ENCODE measurements at places on chromosomes 3 and 15.

DNA sequence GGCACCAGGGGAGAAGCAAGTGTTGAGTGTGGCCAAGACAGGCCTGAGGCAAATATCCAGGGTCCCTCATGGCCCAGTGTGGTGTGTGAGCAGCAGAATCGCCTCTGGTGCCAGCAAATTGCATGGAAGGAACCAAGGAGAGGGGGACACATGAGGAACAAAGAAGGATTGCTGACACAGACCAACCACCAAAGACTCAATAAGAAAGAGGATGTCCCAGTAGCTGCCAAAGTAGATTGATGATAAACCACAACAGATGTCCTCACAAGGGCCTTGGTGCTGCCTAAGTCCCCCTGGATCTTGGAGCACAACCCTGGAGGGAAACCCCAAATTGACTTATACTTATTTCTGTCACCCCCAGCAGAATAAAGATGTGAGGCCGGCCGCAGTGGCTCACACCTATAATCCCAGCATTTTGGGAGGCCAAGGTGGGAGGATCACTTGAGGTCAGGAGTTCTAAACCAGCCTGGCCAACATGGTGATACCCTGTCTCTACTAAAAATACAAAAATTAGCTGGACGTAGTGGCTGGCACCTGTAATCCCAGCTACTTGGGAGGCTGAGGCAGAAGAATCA is 10.6 kb downstream of the SRGAP3 start:
- DNase-seq = no peak

DNA sequence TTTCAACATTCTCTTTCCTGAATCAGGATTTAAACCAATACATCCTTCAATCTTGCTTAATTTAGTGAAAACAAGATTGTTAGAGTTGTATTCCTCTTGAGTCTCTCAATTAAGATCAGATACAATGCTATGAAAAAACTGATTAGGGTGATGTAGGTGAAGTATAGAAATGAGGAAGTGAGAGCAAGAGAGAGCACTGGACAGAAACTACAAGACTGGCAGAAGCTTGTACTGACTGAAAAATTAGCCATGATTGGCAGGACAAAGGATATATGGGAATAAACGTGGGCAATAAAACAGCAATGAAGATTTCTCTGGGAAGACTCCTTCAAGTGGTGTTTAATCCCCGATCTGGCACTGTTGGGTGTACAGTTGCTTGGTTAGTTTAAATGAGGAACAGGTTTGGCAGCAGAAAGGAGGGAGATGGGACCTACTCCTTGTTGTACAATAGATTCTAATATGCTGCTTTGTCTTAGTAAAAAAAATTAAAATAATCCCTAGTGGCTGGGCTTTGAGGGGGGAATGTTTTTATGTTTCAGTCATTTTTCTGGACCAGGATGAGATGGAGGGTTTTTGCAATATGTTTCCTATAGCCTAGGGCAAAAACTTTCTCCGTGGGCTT is 252.7 kb downstream of the SLC9A9 start:
- no peak for DNase-seq

- DNase-seq = no peak
Measured at GRCh38 chr3:186967686-186968085, 37.4 kb downstream of the ST6GAL1 start.

GRCh38 chr3:32254268-32254667 is 15.8 kb downstream of the CMTM8 start:
- no peak for DNase-seq

DNA sequence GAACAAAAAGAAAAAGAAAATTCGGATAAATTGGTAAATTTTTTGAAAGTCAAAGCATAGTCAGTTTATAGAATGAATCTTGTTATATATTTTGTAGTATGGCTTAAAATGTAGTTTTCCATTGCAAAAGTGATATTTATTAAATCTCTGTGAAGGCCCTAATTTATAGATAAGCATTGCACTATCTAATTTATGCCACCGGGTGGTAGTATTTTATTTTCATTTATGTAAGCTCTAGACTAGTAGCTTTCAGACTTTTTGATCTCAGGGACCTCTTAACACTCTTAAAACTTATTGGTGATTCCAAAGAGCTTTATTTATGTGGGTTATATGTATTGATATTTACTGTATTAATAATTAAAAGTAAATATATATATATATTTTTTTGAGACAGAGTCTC is 133.9 kb upstream of the LRRFIP2 start:
- DNase-seq = no peak

GRCh38 chr3:100083209-100083608 is 31.1 kb downstream of the FILIP1L start:
- no peak for DNase-seq

GRCh38 chr15:57607570-57608000 is 15.9 kb downstream of the MYZAP start:
- DNase-seq = no peak

DNA sequence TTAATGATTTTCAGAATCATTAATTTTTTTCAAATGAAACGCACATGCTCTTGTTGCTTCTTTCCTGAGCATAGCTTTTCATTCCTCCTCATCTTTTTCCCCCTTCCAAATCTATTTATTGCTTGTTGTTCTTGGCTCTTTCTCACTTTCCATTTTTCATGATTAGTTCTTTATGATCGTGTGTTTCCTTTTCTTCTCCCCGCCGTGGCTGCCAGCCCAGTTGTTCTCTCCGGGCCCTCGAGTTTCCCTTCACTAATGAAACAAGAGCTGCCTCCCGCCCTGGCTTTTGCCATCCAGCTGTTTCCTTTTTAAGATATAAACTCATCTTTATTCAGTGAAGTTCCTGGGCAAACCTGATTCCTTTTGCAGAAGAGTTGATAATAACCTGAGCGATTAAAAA is 170.2 kb upstream of the NR2F2 start:
- DNase-seq = no peak

DNA sequence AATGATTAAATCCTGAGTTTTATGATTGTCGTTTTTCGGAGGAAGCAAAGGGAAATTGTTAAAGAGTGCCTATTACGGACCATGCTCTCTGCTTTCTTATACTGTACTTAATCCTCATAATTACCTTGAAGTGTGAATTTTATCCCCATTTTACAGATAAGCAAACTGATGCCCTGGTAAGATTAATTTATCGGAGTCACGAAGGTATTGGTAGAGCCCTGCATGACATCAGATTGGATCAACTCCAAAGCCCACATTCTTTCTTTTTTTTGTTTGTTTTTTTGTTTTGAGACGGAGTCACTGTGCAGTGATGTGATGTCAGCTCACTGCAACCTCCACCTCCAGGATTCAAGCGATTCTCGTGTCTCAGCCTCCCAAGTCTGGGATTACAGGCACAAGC is 1.6 kb upstream of the GNB4 start:
- no peak for DNase-seq

- DNase-seq = no peak
Measured at GRCh38 chr3:126999383-126999782, 16.5 kb downstream of the PLXNA1 start.

- no peak for DNase-seq
Measured at GRCh38 chr15:57922776-57923175, 142.7 kb downstream of the ALDH1A2 start.

DNA sequence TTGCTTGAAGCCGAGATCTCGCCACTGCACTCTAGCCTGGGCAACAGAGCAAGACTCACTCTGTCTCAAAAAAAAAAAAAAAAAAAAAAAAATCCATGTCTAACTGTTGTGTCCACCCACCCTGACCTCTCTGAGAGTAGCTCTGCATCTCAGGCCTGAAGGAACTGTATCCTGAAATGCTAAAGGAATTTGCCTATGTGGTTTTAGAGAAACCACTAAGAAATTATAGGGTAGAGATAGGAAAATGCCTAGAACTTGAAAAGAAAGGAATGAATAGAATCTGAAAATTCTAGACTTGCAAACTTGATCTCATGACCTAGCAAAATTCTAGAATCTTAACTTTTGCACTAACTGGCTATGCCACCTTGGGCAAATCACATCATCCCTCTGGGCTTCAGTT is 217.5 kb upstream of the ROPN1 start:
- DNase-seq = no peak

DNA sequence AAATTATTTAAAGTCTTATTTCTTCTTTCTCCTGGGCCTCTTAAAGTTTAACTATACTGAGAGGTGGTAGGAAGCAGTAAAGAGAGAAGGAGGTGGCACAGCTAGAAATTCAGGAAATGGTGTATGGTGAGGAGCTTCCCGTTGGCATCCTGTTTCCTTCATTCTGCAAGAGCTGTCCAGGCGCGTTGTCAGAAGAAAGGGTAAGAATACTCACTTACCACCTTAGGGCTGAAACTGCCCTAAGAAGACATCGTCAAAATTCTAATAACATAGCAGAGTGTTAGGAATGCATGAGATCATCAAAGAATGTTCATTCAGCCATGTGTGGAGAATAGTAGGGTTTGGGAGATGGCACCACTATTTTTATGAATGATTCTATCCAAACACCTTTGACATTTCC is 699.6 kb downstream of the MCTP2 start:
- DNase-seq = no peak

- DNase-seq = no peak
Measured at GRCh38 chr3:119555309-119555735, 4.1 kb downstream of the CD80 start.

GRCh38 chr3:108388136-108389132 is 92.1 kb downstream of the HHLA2 start:
- no peak for DNase-seq

- no peak for DNase-seq
Measured at GRCh38 chr3:149612456-149612855, 45.4 kb downstream of the WWTR1 start.

DNA sequence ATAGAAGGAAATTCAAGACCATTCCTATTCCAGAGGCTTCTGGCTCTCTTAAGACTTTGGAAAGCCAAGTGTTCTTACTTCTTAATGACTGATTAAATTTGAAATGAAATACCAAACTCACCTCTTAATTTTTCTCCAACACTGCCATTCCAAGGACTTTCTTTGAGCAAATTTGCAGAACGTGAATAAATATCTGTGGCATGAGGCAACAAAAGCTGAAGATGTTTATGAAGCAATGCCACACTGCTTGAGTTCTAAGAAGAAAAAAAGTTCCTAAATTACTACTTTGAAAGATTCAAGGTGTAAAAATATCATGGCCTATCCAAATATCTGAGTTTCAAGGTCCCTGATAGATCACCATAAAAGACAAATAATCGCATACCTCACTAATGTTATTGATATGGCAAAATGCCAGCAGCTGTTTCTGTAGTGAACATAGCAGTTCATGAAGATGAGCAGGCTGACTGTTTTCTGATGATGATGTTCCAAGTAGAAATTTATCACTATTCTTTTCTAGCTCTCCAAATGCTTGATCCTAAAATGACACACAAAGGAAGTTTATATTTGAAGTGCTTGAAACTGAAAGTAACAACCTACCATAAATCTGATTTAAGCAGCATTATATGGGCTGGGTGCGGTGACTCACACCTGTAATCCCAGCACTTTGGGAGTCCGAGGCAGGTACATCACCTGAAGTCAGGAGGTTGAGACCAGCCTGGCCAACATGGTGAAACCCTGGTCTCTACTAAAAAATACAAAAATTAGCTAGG is 104.4 kb downstream of the HERC1 start:
- DNase-seq = peak; percentile 3

DNA sequence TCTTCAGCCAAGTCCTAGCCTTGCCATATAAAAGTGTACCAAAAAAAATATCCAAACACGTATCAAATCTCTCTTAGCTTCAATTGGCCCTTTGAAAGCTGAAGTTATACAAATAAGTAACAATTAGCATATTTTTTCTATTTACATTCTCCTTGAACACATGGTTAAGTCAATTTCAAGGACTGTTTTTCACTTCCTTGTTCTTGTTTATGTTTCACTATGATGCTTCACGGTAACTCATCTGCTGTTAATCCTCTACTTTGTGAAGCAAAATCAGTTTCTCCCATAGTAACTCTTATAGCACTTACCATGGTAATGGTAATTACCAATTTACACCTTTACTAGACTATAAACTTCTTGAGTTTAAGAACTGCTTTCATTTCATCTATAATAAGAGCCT is 10.6 kb upstream of the SPRED1 start:
- DNase-seq = no peak

GRCh38 chr15:94041746-94042145 is 189.6 kb upstream of the MCTP2 start:
- DNase-seq = no peak

DNA sequence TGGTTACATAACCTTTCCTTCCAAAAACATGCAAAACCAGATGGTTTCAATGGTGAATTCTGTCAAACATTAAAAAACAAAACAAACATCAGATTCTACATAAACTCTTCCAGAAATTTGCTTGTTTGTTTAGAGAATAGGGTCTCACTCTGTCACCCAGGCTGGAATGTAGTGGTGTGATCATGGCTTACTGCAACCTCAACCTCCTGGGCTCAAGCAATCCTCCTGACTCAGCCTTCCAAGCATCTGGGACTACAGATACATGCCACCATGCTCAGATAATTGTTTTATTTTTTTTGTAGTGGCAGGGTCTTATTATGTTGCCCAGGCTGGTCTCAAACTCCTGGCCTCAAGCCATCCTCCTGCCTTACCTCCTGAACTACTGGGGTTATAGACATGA is 36.1 kb downstream of the FBXL2 start:
- no peak for DNase-seq

DNA sequence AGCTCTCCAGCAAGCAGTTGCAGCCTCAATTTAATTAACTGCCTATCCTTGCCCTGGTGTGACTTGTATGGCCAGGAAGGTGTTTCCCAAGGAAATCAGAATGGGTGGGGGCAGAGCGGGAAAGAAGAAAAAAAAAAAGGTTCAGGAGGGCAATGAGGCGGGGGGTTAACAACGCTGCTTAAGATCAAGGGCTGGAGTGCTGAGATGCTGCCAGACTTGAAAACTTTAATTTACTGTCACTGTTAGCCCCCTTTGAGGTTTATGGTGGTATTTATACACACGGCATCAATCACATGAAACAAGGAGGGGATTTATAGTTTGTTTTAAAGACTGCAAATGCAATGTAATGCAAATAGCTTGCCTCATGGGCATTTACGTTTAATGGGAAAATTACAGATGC is 319.4 kb upstream of the NR2F2 start:
- no peak for DNase-seq

DNA sequence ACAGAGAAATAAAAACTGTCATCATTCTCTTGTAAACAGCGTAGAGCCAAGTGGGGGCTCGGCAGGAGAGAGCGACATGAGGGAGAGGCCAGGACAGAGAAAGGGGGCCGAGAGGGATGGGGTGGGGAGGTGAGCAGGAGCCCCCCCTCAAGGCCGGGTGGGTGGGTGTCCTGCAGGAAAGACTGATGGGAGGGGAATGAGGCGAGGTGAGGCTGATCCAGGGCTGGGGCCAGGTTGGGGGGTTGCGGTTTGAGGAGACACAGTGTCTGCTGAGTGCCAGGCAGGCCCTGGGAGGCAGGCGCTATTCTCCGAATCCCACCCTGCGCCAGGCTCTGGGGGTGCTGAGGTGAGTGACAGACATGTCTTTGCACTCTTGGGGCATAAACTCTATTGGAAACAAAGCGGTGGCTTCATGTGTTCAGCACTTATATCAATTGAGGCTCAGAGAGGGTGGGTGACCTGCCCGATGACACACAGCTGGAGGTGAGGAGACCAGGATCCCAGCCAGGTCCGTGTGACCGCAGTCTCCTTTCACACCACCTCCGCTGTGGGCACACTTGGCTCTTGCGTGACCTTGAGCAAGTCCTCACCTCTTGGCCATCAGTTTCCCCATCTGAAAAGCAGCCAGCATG is 19.6 kb upstream of the CSPG4 start:
- DNase-seq = no peak

All from activated T-helper 9 cell treated with anti-CD3 and anti-CD28 coated beads, Interleukin-2, amount 50 U/mL, for 16 hours (primary cell).